Mesothelial cell of epicardium (in vitro differentiated cells): ENCODE measurements at places on chromosomes 3 and 15. TPM values are rescaled to one million over a fixed set of nuclear protein-coding genes. Genes with fewer than 3 reads are reported as not detected.

The CXCR6 gene
- total RNA-seq, result not detected in 3 replicates

The SLC28A2 gene
- not detected in 3 replicates for total RNA-seq

DNA sequence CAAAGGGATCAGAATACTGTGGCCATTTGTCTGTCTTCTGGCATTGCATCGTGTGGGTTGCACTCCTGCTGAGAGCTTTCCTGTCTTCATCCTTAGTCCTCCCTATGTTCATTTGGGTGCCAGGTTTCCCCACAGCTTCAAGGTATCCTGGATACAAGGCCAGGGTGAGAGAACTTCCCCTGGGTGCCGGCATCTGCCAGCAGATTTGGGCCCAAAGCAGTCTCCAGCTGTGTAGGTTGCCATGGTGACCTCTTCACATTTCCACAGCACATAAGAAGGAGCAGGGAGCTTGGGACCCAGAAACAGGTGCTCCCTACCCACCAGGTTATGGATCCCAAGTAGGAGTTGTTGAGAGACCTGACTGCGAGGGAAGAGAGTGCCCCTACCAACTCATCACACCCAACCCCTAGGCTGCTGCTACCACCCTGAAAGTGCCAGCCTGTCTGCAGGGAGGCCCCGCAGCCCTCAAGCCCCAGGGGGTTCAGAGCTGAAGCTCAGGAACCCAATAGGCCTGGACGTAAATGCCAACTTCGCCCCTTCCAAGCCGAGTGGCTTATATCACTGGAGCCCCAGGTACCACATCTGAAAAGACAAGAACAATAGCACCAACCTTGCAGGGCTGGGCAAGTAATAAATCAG is 19.9 kb downstream of the TTC21A start:
- H3K4me3 ChIP-seq, result no peak overlapping the region
- H3K27ac ChIP-seq, result peak overlapping the region; percentile 99
- H3K4me1 ChIP-seq, result peaks cover 55% of the 10 kb centered on the region
- H3K36me3 ChIP-seq, result no peaks in the 10 kb centered on the region

DNA sequence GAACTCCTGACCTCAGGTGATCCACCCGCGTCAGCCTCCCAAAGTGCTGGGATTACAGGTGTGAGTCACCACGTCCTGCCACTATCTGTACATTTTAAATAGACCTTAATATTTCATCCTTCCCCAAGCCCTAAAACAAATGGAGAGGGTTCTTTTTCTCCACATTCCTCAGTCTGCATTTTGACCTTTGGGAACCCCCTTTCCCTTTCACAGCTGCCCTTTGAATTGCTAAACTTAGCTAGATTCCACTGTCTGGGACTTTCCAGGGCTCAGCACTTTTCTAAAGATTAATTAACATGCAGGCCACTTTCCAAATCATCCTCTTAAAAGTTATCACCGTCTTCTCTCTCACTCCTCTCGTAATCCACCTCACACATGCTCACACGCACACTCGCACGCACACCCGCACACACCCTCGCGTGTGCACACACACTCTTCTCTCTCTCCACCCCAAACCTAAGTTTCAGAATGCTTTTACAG is 124.2 kb downstream of the TMCO5A start:
- no peak overlapping the region for H3K4me3 ChIP-seq
- no peaks in the 10 kb centered on the region for H3K36me3 ChIP-seq
- H3K4me1 ChIP-seq, result peaks cover 16% of the 10 kb centered on the region
- H3K27ac ChIP-seq, result peak overlapping the region; percentile 45

The ARRDC4 gene
- 16.2 to 17.4 TPM (median 16.4 TPM) in 3 replicates for total RNA-seq

The PDIA5 gene
- total RNA-seq, result 18.0 to 20.1 TPM (median 19.1 TPM) in 3 replicates

The PATL2 gene
- total RNA-seq, result 0.66 to 1.3 TPM (median 1.1 TPM) in 3 replicates

GRCh38 chr15:58748040-58748851 is 1.3 kb downstream of the ADAM10 start:
- peaks cover 34% of the 10 kb centered on the region for H3K4me1 ChIP-seq
- no peaks in the 10 kb centered on the region for H3K36me3 ChIP-seq
- H3K27ac ChIP-seq, result peak overlapping the region; percentile 100
- H3K27me3 ChIP-seq, result no peaks in the 10 kb centered on the region
- H3K4me3 ChIP-seq, result peak overlapping the region; percentile 99

- H3K27ac ChIP-seq, result no peak overlapping the region
- no peaks in the 10 kb centered on the region for H3K36me3 ChIP-seq
- no peak overlapping the region for H3K4me3 ChIP-seq
- peaks cover 6% of the 10 kb centered on the region for H3K27me3 ChIP-seq
- peaks cover 4% of the 10 kb centered on the region for H3K4me1 ChIP-seq
These were observed 246.9 kb upstream of the AGTR1 start for GRCh38 chr3:148450819-148451218.

DNA sequence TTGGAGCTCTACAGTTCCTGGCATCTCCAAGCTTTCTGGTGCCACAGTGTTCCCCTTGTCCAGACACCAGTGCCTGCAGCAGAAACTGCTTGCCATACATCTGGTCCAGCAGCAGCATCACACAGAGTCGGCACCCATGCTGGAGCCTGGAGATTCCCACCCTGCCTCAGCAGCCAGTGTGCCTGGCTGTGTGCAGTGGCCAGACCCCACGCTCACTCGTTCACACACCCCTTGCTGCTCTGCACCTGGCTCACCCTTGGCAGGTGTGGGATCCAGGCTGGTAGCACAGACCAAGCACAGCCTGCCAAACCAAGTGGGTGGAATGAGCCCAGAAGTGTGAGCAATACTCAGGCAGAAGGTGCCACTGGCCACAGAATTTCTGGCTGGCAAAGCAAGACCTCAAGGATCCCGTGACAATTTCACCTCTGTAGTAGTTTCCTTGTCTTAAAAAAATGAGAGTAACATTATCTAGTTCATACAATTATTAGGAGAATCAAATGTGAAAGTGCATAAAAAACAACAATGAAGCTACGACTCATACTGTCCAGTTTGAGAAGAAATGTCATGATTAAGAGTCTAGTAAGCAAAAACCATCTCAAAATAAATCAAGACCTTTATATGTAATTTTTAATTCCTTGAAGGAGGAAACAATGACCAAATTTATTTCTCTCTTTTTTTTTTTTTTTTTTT is 22.9 kb upstream of the ZBED2 start:
- no peak overlapping the region for H3K27ac ChIP-seq
- no peaks in the 10 kb centered on the region for H3K27me3 ChIP-seq
- no peak for DNase-seq
- H3K4me1 ChIP-seq, result no peaks in the 10 kb centered on the region
- H3K36me3 ChIP-seq, result no peaks in the 10 kb centered on the region

The MYRIP gene
- 0.53 to 0.63 TPM (median 0.59 TPM) in 3 replicates for total RNA-seq

The CPB1 gene
- 11.5 to 16.2 TPM (median 11.9 TPM) in 3 replicates for total RNA-seq
